ENCODE measurements at places on chromosomes 1 and 21.

- peaks cover 2% of the 10 kb centered on the region for H3K4me1 ChIP-seq
- no peaks in the 10 kb centered on the region for H3K36me3 ChIP-seq
- H3K4me3 ChIP-seq = no peak overlapping the region
- no peak overlapping the region for H3K27ac ChIP-seq
Measured at GRCh38 chr21:33698087-33698860, 56.0 kb downstream of the ITSN1 start.

- no peak overlapping the region for H3K4me3 ChIP-seq
- no peaks in the 10 kb centered on the region for H3K4me1 ChIP-seq
- no peak overlapping the region for H3K27ac ChIP-seq
- H3K36me3 ChIP-seq = peaks cover under 1% of the 10 kb centered on the region
Measured at GRCh38 chr1:82492159-82492558, 691.4 kb downstream of the ADGRL2 start.

- DNase-seq = no peak
- no peak overlapping the region for H3K4me3 ChIP-seq
- peaks cover 8% of the 10 kb centered on the region for H3K27me3 ChIP-seq
- no peak overlapping the region for H3K27ac ChIP-seq
Measured at GRCh38 chr1:241451956-241452355, 67.6 kb downstream of the FH start.

DNA sequence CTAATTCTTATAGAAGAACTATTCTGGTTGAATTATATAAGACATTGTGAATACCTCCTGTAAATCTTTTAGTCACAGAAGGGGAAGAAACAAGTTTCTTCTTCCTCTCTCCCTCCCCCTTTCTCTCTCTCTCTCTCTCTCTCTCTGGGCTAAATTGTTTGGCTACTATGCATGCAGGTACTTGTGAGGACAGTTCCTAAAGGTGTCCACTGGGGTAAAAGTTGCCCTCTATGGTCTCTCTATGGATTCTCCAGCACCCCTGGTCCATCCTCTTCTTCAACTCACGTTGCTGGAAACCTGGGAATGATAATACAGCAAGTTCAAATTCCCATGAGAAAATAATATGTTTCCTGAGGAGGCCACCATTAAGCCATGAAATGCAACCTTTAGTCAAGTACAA is 5.8 kb downstream of the OR6K3 start:
- H3K36me3 ChIP-seq = peaks cover 5% of the 10 kb centered on the region
- no peak for DNase-seq

DNA sequence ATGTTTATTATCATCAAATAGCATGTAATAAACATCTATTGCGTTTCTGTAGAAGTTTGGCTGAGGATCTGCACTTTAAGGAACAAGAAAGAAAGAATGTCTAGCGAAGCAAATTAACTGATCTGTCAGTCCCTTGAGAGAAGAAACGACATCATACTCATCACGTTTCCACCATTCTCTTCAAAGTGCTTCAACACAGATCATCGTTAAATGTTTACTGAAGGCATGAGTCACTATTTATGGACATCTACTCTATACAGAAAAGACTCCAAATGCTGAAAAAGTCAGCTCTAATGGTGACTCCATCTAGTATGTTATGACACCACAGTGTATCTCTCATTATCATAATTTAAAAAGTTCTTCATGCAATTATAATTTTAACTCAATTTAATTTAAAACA is 369.1 kb downstream of the RGS7 start:
- H3K27me3 ChIP-seq = no peaks in the 10 kb centered on the region
- no peaks in the 10 kb centered on the region for H3K4me1 ChIP-seq
- no peak overlapping the region for H3K27ac ChIP-seq
- no peak overlapping the region for H3K4me3 ChIP-seq

DNA sequence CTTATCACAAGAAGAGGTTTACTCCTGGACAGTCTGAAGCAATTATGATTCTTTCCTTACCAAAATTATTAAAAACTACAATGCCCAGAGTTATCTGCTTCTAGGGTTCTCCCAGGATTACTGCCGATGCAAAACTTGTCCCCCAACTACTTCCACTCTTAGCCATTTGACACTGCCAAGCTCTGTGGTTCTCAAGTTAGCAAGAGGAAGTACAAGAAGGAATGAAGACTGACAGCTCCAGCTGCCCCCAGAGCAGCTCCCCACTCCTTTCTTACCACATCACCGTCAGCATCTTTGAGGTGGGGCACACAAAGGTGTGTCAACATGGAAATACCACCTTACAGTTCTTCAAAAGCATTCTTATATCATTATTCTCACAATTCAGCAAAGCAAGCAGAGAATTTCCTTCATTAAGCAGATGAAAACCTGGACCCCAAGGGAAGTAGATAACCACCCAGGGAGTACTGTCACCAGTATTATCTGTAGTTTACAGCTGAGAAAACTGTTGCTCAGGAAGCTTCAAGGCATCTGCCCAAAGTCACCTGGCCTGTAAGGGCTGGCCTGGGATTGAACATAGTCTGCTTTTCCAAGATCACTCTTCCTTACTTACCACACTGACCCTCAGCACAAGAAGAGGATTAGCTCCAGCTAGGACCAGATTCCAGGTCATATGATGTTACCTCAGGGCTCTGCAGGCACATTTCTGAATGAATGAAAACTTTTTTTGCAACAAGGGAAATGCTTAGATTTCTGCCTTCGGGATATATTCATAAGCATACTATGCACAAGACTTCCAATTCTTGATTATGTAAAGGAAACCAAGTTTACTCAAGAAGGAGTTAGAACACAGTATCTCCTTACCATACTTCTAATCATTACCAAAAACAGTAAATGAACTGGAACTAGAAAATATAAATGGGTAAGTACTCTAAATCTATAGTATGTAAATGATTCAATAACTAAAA is 9.3 kb downstream of the PSMG1 start:
- no peak for DNase-seq
- no peaks in the 10 kb centered on the region for H3K27me3 ChIP-seq
- peaks cover 6% of the 10 kb centered on the region for H3K4me1 ChIP-seq
- no peak overlapping the region for H3K27ac ChIP-seq

DNA sequence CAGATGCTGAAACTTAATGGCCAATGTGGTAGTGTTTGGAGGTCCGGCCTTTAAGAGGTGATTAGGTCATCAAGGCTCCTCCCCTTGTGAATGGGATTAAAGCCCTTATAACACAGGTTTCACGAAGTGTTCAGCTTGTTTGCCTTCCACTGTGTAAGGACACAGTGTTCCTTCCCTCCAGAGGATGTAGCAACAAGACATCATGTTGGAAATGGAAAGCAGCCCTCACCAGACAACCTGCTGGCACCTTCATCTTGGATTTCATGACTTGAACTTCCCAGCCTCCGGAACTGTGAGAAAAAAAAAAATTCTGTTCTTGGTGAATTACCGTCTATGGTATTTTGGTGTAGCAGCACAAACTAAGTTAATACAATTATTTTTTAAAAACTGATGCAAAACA is 613.8 kb downstream of the KIF26B start:
- H3K4me1 ChIP-seq = peaks cover 50% of the 10 kb centered on the region
- H3K36me3 ChIP-seq = peaks cover 5% of the 10 kb centered on the region
- H3K27me3 ChIP-seq = no peaks in the 10 kb centered on the region
- DNase-seq = no peak
- no peak overlapping the region for H3K27ac ChIP-seq

GRCh38 chr1:109535481-109535880 is 4.2 kb upstream of the GPR61 start:
- H3K36me3 ChIP-seq = no peaks in the 10 kb centered on the region
- H3K27ac ChIP-seq = no peak overlapping the region
- no peaks in the 10 kb centered on the region for H3K27me3 ChIP-seq
- H3K4me3 ChIP-seq = no peak overlapping the region
- H3K4me1 ChIP-seq = peaks cover 11% of the 10 kb centered on the region
